ENCODE measurements at places on chromosomes 12 and 14. TPM values are rescaled to one million over a fixed set of nuclear protein-coding genes. Genes with fewer than 3 reads are reported as not detected.

GRCh38 chr14:91125271-91125660 is 11.4 kb downstream of the DGLUCY start:
- DNase-seq, result no peak

DNA sequence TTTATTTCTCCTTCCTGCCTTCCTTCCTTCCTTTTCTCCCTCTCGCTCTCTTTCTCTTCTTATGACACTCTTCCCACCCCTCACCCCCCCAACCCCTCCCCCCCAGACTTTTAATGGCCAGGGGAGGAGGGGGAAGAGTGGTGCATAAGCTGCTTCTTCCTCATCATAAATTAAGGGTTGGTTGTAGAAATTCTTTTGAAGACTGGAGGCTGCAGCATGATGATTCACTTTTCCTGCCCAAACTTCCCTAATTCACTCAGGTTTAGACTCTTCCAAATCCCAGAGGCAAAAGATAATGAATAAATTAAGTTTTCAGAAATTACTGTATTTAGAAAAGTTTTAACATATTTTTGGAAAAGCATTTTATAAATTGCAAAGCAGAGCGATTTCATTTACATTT is 58.2 kb downstream of the GRIP1 start:
- DNase-seq, result no peak

- no peak for DNase-seq
Measured at GRCh38 chr12:5588176-5588575, 156.3 kb downstream of the NTF3 start.

DNA sequence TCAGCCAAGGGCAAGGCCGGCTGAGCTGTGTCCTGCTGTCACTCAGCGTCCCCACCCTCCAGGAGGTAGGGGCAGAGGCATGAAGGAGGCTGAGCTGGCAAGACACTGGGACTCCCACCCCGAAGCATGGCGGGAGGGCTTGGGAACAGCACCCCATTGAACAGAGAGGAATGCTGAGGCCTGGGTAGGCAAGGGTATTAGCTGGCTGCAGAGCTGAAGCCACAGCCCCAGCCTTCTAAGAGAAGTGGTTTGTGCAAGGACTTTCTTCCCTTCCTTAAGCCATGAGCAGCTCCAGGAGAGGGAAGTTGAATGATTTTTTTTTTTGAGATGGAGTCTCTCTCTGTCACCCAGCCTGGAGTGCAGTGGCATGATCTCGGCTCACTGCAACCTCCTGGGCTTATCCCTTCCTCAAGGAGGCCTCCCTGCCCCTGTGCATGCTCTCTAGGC is 6.6 kb upstream of the CFAP73 start:
- DNase-seq, result no peak

- no peak for DNase-seq
Measured at GRCh38 chr12:110718222-110718908, 24.3 kb downstream of the PPP1CC start.

Gene KRT72
- total RNA-seq, result 7.7 TPM

DNA sequence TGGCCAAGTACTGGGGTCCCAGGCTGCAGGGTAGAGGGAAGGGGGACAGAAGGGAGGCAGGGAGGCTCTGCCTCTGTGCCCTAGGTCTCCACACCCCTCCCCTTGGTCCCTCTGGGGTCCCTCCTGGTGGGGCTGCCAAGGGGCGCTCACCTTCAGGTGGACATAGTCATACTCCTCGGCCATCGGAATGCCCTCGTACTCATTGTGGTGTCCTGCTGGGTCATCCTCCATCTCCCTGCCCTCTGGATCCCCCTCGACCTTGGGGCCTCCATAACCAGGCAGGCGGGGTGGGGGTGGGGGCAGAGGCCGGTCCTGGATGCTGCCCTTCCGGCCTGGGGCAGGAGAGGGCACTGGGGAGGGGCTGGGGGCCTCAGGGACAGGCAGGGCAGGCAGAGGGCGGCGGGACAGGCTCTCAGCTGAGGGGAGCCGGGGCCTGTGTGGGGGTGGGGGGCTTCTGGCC is 5.8 kb downstream of the EFS start:
- DNase-seq, result no peak

DNA sequence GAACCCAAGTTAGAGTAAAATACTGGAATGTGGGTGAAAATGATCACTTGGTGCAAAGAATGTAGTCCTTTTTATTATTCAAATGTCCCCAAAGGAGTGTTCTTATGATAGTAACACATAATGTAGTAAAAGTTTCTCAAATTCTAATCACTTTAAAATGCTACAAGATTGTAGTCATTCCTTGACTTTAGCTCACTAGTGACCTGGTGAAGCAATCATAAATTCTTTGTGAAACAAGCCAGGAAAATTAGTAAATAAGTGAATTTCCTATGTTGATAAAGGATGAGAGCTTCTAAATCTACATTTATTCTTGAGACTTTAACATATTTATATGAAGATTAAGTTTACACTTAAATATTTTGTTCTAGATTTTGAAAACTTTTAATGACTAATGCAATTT is 30.7 kb upstream of the SLC17A8 start:
- no peak for DNase-seq

DNA sequence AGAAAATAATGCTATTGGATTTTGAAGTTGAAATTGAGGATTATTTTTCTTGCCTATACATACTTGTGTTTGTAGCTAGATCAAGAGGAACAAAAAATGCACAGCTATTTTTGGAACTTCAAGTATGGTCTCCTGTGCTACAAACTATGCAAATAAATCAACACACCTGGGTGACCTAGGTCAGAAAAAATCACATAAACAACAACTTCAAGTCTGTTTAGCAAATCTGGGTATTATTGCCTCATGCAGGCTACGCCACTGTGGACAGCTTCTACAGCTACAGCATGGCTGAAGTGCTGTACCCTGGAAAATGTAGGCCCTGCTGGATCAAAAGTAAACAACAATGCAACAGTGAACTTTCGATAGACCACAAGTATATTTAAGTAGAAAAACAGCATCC is 87.5 kb downstream of the SLC6A15 start:
- no peak for DNase-seq

Gene RECQL
- 126 TPM for total RNA-seq

- no peak for DNase-seq
Measured at GRCh38 chr14:61749867-61750266, 12.4 kb upstream of the SNAPC1 start.

DNA sequence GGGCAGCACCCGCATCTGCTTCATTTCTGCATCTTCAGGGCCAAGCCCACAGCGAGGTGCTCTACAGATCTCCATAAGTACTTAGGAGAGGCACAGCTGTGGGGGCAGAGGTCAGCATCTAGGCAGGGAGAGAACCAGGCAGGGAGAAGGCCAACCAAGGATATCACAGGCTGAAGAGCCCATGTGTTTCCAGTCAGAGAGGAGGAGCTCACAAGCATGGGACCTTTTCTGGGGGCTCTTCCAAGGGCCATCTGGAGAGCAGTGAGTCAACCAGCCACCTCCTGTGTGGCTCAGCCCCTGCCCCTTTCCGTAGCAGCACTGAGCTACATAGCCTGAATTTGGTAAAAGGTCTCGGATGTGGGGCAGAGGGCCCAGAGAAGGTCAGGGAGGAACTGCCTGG is 78.5 kb downstream of the ARL6IP4 start:
- no peak for DNase-seq

- no peak for DNase-seq
Measured at GRCh38 chr12:806200-806791, 53.9 kb downstream of the WNK1 start.

Gene BCL11B
- total RNA-seq, result 57.8 TPM

- DNase-seq, result peak; percentile 55
Measured at GRCh38 chr12:126772171-126772864, 1494.7 kb upstream of the TMEM132C start.

DNA sequence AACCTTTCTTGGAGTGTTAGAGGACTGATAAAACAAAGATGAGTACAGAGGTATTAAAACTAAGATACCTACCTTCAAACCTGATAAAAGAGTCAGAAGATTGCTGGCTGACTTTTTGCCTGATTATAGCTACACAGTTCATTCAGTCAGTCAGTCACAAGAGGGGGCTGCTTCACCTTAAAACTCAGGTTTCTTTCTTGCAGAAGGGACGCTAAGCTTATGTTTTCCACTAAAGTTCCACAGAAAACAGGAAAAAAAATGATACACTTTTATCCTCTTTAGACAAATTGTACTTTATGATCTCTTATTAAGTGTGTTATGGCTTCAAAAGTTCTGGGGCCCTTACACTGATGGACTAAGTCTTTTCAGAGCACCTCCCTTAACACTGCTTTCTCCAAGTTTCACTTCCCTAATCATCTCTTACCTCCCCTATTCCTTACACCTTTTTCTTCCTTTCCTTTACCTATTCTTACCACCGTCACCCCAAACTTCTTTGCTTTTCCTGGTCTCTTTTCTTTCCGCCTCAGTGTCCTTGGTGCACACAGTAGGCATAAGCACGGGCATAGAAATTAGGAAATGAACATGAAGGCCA is 448.7 kb upstream of the OR4E1 start:
- DNase-seq, result no peak

DNA sequence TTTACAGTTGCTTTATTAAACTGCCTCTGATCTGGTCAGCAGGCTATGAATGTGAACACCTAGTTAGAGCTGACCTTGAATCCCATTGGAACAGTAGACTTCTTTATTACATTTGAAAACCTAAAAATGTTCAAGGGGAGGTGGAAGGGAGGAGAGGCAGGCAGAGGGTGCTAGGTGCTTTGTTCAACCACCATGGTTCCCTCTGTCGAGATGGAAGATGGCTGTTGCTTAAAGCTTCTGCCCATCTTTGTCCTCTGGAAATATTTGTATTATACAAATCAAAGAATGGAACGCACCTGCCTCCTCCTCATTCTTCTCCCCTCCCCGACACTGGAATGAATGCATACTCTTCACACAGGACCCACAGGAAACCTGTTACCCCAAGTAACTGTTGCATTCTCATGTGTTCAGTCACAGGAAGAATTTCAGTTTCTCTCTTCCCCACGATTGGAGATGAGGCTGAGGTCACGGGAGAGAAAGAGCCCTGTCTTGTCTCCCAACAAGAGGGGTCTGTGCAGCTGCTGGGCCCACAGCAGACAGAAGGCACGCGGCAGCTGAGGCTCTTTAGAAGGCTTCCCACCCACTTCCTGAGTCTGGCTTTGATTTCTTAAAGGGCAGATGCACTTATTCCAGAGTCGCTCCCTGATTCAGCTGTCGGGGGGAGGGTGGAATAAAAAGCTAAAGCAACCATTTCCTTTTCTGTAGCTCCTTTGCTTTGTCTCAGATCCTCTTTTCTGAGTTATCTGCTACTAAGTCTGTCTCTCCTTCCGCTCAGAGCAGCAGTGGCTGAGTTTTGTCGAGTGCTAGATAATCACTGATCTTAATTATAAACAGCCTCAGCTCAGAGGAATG is 217.9 kb upstream of the BTG1 start:
- DNase-seq, result peak; percentile 25

- DNase-seq, result no peak
Measured at GRCh38 chr12:90393089-90393488, 561.9 kb downstream of the CCER1 start.

- no peak for DNase-seq
Measured at GRCh38 chr12:70077441-70077840, 165.8 kb upstream of the CNOT2 start.

- no peak for DNase-seq
Measured at GRCh38 chr12:116153983-116154382, 123.5 kb downstream of the MED13L start.

DNA sequence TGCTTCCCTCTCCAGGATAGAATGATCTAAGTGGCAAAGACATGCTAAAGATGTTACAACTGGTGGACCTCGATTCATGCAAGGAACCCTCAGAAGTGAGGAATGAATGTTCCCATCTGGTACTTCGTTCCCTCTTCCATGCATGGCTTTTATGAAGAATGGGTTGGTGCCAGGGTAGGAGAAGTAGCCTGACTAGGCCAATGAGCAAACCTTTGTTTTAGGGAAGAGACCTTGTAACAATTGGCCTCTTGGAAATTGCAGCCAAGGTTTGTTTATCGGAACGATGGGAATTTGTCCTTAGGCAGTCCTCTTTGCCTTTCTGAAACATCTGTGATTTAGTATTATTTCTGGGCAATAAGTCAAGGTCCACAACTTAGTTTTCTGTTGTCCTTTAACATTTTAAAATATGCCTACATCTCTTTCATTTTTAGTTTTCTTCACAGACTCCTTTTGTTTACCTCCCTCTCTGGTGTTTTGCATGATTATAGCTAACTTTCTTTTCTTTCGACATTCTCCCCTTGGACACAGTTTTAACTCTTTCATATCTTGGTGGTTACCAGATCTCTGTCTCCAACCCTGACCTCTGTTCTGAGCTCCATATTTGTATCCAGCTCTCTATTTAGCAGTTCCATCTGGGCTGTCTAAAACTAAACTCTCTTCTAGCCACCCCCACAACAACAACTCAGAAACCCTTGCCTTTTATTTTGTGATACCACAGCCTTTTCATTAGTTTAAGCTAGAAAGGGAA is 70.0 kb downstream of the DIP2B start:
- DNase-seq, result no peak

Gene USP44
- 6.0 TPM for total RNA-seq

Gene HELB
- 45.9 TPM for total RNA-seq

Measured in activated naive CD4-positive, alpha-beta T cell treated with anti-CD3 and anti-CD28 coated beads, Interleukin-2, amount 50 U/mL, for 72 hours (primary cell).